ENCODE measurements at places on chromosomes 2 and 18.

DNA sequence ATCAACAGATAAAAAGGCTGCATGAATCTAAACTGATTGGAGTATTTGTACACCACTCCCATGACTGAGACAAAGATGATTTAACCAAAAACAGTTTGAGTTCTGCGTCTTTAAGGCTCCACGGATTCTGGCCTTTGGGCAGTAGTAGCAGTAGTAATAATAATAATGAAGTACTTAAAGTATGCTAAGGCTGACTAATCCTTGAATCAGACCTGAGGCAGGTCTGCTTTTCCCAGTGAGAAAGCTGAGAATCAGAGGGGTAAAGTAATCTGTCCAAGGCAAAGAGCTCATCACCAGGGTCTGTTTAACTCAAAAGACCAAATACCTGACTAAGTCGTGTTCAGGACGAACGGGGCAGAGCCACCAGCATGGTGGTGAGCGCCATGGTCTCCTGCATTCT lies 61.4 kb downstream of the ID2 start:
- DNase-seq = no peak

DNA sequence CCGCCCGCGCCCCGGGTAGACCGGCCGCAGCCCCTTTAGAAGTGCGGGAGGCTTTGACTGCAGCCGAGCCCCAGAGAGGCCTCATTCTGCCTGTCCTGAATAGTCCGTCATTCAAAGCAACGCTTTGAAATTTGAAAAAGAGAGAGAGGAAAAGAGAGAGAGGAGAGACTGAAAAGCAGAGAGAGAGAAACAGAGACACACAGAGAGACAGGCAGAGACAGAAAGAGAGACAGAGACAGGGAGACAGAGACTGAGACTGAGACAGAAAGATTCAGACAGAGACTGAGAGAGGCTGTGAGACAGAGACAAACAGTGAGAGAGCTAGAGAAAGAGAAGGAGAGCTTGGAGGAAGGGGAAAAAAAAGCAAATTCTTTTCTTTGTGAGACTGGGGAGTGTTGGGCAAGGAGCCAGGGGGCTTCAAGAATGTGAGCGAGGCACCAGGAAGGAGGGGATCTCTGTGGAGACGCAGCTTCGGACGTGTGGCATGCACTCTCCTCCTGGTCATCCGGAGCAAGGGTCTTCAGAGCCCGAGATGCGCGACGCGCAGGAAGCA lies 73.1 kb downstream of the MYCN start:
- no peak for DNase-seq

DNA sequence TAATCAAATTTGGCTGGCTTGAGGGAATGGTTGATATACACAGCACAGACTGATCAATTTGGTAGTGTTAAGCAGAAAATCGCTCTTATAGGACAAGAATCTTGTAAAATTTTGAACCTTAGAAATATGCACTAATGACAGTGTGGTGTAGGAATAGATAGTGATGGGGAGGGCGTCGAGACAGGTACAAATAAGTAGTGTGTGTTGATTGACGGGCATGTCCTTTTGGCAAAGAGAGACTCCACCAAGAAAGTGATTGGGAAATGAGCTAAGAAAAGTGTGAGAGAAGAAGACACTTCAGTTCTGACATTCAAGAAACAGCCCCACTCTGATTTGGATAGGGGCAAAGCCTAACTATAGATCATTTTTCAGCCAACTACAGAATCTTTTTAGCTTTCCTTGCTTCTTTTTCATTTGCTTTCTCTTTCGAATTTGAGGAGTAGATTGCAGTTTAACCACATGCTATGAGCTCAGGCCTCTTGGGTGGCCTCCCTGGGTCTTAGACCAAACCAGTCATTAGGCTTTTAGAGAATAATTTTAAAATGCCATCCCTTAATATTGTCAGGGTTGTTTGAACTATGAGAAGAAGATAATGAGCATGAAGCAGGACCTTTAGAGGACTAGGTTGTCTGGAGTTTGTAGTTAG lies 127.1 kb downstream of the CERS6 start:
- DNase-seq = no peak

DNA sequence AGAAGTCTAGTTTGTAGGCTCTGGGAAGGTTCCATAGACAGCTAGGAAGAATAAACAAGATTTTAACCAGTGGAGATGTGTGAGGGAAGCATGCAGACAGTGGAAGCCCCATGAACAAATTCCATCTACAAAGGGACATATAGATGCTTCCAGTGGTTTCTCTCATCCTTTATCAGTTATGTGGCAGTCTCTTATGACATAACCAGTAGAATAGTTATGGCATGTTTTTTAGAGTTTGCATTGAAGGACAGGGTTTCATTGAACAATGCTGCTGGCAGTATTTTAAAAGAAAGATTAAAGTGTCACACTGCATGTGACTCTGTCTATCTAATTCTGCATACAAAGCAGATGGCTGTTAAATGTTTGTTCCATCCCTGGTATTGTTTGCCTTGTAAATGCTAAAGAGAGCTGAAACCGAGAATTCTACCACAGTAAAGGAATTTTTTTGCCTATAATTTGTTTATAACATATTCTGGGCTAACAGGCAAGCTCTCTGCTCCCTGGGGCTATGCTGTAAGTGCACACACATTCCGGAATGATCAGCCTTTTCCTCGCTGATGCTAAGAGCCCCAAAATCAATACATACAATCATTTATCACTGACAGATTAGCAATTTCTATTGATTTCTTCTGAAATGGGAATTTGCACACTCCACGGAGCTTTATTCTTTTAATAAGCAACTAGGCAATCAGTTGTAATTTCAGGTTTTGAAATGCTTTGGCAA lies 76.8 kb upstream of the PELI1 start:
- DNase-seq = no peak

DNA sequence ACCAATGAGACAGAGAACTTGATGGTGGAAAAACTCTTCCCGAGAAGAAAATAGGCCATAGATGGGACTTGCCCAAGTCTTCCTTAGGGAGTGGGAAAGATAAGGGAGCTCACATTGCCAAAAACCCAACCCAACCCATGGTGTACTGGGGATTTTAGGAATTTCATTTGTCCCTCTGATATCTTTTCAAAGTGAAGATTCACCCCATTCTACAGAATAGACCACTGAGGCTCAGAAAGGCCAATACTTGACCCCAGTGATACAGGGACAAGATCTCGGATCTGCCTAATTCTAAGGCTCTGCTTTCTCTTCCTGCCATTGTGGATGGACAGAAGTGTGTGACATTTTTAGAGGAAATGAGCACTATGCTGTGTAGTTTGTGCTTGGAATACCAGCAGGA lies 159.0 kb downstream of the MYCN start:
- no peak for DNase-seq

- DNase-seq = no peak
Observed at GRCh38 chr2:50547521-50547920, 484.4 kb downstream of the NRXN1 start.

GRCh38 chr2:10471955-10472354 lies 23.8 kb upstream of the ODC1 start:
- DNase-seq = no peak

- DNase-seq = no peak
Observed at GRCh38 chr2:143841935-143842334, 678.0 kb downstream of the ZEB2 start.

All from NCI-H1105 treated with DMSO at 0.1 percent for 48 hours (cell line).